Spinal cord (tissue), 10 donors: ENCODE measurements at places on chromosomes 11 and 22. TPM values are rescaled to one million over a fixed set of nuclear protein-coding genes. Genes with fewer than 3 reads are reported as not detected.

Gene SLC7A4
- polyA plus RNA-seq: 7.4 TPM

Gene BATF2
- polyA plus RNA-seq: 0.76 TPM

Gene KCNJ11
- 8.8 TPM for polyA plus RNA-seq

Gene MMP13
- polyA plus RNA-seq: not detected

Gene FOLR1
- 3.4 TPM for polyA plus RNA-seq

Gene GGTLC3
- 0.41 TPM for polyA plus RNA-seq

Gene RBMXL2
- polyA plus RNA-seq: 0.95 TPM

Gene MMP1
- 0.08 TPM for polyA plus RNA-seq

Gene GAL
- polyA plus RNA-seq: 9.1 TPM

Gene MRGPRX3
- not detected for polyA plus RNA-seq

Gene TSGA10IP
- polyA plus RNA-seq: 0.68 TPM

Gene KCNC1
- 42.7 TPM for polyA plus RNA-seq

Gene MPZL3
- polyA plus RNA-seq: 1.6 TPM

Gene CSRP3
- polyA plus RNA-seq: not detected

Gene CCT8L2
- not detected for polyA plus RNA-seq

Gene OR56A3
- not detected for polyA plus RNA-seq

Gene SYT13
- 71.0 TPM for polyA plus RNA-seq

Gene ZBTB3
- polyA plus RNA-seq: 11.6 TPM

Gene VSIG10L2
- polyA plus RNA-seq: not detected
